ENCODE measurements at places on chromosomes 13 and 19. TPM values are rescaled to one million over a fixed set of nuclear protein-coding genes. Genes with fewer than 3 reads are reported as not detected.

GRCh38 chr19:56917529-56917928 is 77.0 kb upstream of the PEG3 start:
- H3K27me3 ChIP-seq, result no peaks in the 10 kb centered on the region
- no peaks in the 10 kb centered on the region for H3K36me3 ChIP-seq
- no peak overlapping the region for H3K27ac ChIP-seq
- no peak for DNase-seq
- H3K4me3 ChIP-seq, result no peak overlapping the region
- H3K4me1 ChIP-seq, result no peaks in the 10 kb centered on the region

- no peaks in the 10 kb centered on the region for H3K36me3 ChIP-seq
- no peaks in the 10 kb centered on the region for H3K27me3 ChIP-seq
- no peak overlapping the region for H3K27ac ChIP-seq
Observed at GRCh38 chr19:15315101-15315500, 17.2 kb downstream of the BRD4 start.

- no peaks in the 10 kb centered on the region for H3K27me3 ChIP-seq
- peaks cover 93% of the 10 kb centered on the region for H3K36me3 ChIP-seq
- peak overlapping the region; percentile 58 for H3K27ac ChIP-seq
- H3K4me1 ChIP-seq, result peaks cover 32% of the 10 kb centered on the region
- DNase-seq, result no peak
- no peak overlapping the region for H3K4me3 ChIP-seq
Observed at GRCh38 chr19:10639836-10640235, 14.3 kb upstream of the ILF3 start.

DNA sequence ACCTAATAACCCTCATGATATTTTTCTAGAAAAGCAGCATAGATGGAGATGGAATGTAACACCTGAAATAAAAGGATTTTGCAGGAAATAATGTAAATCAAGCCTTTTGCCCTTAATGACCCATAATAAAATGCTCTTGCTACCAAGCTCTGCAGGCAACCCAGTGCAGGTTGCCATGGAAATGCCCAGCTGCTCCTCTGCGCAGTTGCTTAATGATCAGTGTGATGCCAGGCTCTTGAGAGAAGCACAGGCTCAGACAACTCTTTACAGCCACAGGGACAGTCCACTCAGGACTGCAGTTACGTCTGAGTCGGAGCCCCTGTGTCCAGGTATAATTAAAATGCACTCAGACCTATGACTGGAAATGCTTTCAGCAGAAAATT is 165.5 kb downstream of the LACC1 start:
- no peaks in the 10 kb centered on the region for H3K4me1 ChIP-seq
- H3K27me3 ChIP-seq, result no peaks in the 10 kb centered on the region
- H3K36me3 ChIP-seq, result no peaks in the 10 kb centered on the region
- no peak overlapping the region for H3K27ac ChIP-seq
- H3K4me3 ChIP-seq, result no peak overlapping the region
- DNase-seq, result no peak

The RPL21 gene
- total RNA-seq, result 806 TPM
